Right renal cortex interstitium (tissue), 3 donors: ENCODE measurements at places on chromosomes 12 and 14. TPM values are rescaled to one million over a fixed set of nuclear protein-coding genes. Genes with fewer than 3 reads are reported as not detected.

BCL2L14 gene
- 0.15 TPM for polyA plus RNA-seq

TSPAN11 gene
- 3.8 TPM for polyA plus RNA-seq

CLEC4D gene
- 0.42 TPM for polyA plus RNA-seq

FOXG1 gene
- 0.06 TPM for polyA plus RNA-seq

PLEKHG7 gene
- 0.72 TPM for polyA plus RNA-seq

DAO gene
- polyA plus RNA-seq = 1.1 TPM

LRRC9 gene
- polyA plus RNA-seq = 1.9 TPM

AQP2 gene
- 78.6 TPM for polyA plus RNA-seq

ITGB7 gene
- polyA plus RNA-seq = 0.88 TPM

CCDC197 gene
- not detected for polyA plus RNA-seq

RDH12 gene
- polyA plus RNA-seq = 0.26 TPM

TPH2 gene
- 0.36 TPM for polyA plus RNA-seq

RND1 gene
- polyA plus RNA-seq = 4.6 TPM

KRT71 gene
- not detected for polyA plus RNA-seq

TMEM132D gene
- 2.6 TPM for polyA plus RNA-seq

CIROP gene
- polyA plus RNA-seq = 0.08 TPM
